Mesenchymal stem cell (in vitro differentiated cells and primary cell): ENCODE measurements at places on chromosomes 7 and 10.
A peak's percentile ranks its signal among the peaks of the same experiment; 100 is the strongest.

DNA sequence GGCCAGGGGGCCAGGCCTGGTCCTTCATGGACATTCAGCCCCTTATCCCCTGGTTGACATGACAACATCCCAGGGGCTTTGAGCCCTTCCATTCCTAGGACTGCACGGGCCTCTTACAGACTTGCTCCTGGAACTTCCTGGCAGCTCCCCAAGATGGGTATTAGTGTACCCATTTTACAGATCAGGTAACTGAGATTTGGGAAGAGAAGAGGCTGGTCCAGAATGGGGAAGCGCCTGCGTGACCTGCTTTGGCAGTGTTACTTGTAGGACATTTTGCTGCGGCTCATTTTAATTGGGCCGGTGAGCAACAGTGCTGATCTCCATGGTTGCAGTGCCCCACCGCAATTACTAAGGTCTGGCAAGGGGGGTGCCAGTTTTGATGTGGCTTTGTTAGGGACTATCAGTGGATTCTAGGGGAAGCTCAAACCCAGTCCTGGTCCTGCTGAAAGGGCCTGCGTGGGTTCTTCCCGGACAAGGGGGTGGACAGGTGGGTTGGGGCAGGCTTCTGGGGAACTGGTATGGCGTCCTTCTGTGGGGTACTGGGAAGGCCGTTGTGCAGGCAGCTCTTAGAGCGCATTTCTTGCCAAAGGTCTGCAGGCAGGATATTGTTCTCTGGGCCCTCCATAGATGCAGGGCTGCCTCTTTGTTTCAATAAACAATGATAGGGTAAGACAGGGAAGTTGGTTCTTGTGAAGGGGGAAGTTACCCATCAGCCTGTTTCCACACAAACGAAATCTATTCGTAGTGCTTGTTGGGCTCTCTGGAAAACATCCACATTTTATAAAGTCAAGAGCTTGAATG, 137.6 kb downstream of the RGS10 start:
- no peak for DNase-seq

- peak; percentile 24 for DNase-seq
Observed at GRCh38 chr7:45001138-45001694, 1.2 kb downstream of the CCM2 start.

DNA sequence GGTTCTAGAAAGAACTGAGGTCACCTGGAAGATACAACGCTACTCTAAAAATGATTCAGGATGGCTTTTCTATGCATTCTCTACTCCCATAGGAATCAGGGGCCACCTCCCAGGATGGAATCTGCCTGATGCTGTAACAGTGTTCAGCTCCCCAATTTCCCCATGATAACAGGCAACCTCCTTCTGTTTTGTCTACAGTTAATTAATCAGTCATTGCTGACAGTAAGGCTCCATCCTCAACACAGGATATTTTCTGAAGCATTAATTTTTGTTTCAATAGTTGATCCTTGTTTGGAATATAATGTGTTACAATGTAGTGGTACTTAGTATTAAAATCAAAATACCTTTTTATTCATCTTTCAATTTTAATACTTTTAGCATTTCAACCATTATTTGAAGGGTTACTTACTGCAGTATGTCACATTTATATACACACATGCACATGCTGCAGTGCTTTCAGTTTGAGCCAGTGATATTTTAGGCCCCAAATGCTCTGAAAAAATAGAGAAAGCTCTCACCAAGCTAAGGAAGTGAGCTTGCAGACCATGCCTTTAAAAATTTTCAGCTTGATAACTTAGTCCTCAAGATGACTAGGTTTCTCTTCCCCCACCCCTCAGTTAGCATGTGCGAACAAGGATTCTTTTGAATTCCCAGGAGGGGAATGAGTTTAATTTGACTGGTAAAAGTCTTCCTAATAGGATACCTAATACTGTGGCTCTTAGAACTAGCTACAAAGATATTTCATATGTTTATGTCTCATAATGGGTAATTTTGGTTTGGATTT, 592 bp upstream of the PIK3CG start:
- DNase-seq, result peak; percentile 22

GRCh38 chr7:95859429-95859828, 87.1 kb downstream of the DYNC1I1 start:
- peak; percentile 70 for DNase-seq

DNA sequence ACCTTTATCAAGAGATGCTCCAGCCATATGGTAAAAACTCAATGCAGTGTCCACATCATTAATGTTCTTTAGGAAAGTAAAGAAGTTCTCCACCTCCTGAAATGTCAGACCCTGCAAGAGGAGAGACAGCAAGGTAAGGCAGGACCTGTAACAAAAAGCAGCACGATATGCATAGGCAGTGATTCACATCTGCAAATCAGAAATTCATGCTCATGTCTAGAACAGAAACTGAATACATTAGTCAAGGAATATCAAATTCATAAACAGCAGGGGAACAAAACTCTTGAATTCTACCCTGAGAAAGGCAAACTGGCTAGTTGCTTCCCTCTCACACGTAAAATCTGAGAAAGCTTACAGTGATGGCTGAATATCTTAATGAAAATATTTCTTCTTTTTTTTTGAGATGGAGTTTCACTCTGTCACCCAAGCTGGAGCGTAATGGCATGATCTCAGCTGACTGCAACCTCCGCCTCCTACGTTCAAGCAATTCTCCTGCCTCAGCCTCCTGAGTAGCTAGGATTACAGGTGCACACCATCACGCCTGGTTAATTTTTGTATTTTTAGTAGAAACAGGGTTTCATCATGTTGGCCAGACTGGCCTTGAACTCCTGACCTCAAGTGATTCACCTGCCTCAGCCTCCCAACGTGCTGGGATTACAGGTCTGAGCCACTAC, 53.3 kb upstream of the DNAJB12 start:
- DNase-seq, result no peak

DNA sequence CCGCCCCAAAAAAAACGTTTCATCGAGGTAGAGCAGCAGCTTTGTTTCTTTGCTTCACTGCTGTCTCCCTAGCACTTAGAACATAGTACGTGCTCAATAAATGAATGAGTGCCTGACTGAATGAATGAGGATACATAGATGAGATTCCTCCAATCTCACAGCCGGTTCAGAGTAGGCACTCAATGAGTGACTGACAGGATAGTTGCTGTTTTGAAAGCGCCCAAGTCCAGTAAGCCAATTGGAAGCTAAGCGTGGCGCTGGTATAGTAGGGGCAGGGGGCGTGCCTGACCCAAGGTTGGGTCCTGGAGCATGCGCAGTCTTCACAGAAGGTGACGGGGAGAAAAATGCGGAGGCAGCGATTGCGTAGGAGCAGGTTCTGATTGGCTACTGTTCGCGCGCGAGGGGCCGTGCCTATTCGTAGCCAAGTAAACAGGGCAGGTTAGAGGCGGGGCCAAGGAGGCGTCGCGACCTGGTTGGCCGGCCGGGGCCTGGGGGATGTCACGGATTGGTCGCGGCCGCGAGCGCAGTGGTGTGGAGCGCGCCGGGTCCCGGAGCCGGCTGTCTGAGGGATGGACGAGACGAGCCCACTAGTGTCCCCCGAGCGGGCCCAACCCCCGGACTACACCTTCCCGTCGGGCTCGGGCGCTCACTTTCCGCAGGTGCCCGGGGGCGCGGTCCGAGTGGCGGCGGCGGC, at the start of gene PI4K2A:
Gene PI4K2A (plus strand): TSS at position 498 of the 694 bp plus-strand sequence. CDS start 72 bp downstream, at position 570.
- peak; percentile 99 for DNase-seq

DNA sequence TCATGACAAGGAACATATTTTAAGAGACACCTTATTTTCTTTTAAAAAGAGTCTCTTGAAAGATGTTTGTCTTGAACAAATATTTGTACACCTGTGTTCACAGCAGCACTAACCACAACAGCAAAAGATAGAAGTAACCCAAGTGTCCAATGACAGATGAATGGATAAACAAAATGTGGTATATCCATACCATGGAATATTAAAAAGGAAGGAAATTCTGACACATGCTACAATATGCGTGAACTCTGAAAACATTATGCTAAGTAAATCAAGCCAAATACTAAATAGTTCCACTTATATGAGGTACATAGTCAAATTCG, 17.8 kb downstream of the SGMS1 start:
- DNase-seq, result no peak

GRCh38 chr10:340646-341045, 205.4 kb downstream of the ZMYND11 start:
- DNase-seq, result no peak

DNA sequence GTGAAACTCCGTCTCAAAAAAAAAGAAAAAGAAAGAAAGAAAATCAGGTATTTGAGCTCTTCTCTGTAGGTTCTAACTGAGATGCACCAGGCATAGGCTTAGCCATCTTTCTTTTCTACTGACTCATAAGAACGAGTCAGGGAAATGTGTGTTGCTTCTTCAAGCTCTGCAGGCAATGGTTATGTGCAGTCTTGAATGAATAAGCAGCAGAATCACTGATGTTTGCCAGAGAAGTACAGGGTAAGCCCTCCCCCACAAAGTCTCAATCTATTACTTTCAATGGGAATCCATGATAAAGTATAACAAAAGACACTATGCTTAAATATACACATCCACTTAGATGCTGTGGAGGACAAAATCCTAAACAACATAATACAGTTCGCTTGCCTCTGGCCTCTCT, 239.2 kb downstream of the PARD3 start:
- DNase-seq, result peak; percentile 20

- DNase-seq, result no peak
Observed at GRCh38 chr10:125778556-125778955, 2.9 kb upstream of the MMP21 start.

GRCh38 chr10:113524120-113524519, 28.7 kb upstream of the HABP2 start:
- no peak for DNase-seq

DNA sequence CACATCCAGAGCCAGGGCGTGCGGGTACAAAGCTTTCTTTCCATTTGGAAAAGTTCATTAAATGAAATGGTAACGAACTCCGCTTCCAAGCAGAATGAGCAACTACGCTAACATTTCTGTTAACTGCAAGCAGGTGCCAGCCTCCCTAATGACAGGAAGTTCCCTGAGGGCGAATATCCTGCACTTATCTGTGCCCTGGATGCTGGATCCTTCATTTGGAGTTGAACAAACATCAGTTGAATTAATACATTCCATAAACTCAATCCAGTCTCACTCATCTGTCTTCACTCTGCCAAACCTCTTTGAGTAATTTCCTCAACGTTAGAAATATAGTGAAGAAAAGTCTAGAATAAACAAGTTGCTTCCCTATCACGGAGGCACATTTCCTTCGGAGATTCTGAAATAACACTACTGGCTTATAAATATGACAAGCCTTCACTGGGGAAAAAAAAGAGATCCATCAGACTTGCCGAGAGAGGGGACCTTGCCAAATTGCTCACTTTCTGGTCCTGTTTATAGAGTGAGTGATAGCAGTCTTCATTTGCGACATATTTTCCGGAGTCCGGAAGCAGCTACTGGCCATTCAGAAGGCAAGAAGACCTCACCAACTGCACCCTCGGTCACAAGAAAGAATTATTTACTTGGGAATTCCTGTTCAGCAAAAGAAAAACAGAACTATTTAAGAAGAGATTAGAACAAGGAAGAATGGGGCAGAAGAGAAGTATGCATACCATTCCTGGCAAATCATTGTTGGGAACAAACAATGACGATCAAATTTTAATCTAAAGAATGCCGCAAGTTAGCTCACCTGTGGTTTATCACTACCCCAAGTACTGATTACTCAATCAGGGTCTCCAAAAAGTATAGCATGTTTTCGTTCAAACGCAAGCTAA, 196.4 kb downstream of the FAM107B start:
- no peak for DNase-seq

DNA sequence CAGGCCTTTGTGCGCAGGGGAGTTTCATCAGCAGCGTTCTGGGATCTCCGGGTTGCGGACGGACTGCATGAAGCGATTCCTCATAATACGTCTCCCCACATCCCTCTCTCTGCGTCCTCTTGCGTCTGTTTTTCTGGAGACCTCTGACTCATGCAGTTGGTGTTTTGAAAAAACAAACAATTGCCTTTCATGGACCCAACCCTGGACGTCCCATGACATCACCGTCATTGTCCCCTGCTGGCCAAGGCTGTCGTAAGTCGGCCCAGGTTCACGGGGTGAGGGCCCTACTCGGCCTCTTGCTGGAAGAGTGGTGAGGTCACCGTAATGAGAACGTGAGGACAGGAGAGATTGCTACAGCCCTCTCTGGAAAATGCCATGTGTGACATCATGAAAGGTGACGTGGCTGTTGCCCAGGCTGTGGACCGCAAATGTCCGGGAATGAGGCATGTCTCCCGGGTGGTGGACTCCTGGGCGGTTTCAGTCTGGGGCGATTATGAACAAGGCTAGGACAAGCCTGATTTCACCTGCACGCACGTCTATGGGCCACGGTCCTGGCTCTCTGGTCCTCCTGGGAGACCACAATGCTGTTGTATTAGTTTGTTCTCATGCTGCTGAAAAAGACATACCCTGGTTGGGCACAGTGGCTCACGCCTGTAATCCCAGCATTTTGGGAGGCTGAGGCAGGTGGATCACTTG, 9.8 kb upstream of the MAFK start:
- DNase-seq, result peak; percentile 99

GRCh38 chr10:51300617-51301304, 226.5 kb downstream of the PRKG1 start:
- DNase-seq, result no peak

GRCh38 chr7:34596887-34597286, 61.1 kb upstream of the NPSR1 start:
- DNase-seq, result no peak

GRCh38 chr7:39228946-39229345, 251.2 kb downstream of the POU6F2 start:
- peak; percentile 81 for DNase-seq

- peak; percentile 6 for DNase-seq
Observed at GRCh38 chr7:2452074-2452507, 24.1 kb downstream of the GRIFIN start.

GRCh38 chr7:117990834-117991233, 117.6 kb upstream of the CTTNBP2 start:
- no peak for DNase-seq

GRCh38 chr10:133166828-133167692, 7.0 kb downstream of the KNDC1 start:
- no peak for DNase-seq

DNA sequence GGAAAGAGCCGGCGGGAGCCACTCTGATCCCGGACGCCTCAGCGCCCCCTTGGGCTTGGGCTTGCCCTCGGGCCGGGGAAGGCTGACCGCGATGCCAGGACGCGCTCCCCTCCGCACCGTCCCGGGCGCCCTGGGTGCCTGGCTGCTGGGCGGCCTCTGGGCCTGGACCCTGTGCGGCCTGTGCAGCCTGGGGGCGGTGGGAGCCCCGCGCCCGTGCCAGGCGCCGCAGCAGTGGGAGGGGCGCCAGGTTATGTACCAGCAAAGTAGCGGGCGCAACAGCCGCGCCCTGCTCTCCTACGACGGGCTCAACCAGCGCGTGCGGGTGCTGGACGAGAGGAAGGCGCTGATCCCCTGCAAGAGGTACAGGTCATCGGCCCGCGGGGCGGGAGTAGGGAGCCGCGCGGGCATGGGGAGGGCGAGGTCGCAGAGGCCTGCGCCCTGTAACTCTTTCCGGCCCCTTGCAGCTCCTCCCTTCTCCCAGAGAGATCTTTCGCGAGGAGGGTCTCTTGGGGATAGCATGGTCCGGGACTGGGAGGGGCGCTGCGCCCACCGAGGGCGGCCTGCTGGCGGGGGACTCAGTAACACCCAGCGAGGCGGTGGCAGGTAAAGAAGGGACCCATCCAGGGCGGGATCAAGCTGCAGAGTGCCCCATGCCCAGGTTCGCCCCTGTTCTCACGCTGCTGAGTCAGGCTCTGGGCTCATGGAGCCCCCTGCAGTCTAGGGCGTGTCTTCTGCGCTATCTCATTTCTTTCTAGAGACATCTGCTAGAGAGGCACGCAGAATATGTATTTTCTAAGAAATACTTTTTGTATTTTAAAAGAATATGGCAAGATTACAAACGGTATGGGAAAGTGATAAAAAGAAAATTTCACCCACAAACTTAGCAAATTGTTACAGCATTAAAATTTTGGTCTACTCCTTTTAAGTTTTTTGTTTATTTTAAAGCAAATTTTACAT, 687 bp downstream of the EPDR1 start:
- DNase-seq, result peak; percentile 12
